ENCODE measurements at places on chromosomes 7 and 10.

GRCh38 chr7:7859411-7859810, 109.2 kb upstream of the GLCCI1 start:
- DNase-seq = no peak

DNA sequence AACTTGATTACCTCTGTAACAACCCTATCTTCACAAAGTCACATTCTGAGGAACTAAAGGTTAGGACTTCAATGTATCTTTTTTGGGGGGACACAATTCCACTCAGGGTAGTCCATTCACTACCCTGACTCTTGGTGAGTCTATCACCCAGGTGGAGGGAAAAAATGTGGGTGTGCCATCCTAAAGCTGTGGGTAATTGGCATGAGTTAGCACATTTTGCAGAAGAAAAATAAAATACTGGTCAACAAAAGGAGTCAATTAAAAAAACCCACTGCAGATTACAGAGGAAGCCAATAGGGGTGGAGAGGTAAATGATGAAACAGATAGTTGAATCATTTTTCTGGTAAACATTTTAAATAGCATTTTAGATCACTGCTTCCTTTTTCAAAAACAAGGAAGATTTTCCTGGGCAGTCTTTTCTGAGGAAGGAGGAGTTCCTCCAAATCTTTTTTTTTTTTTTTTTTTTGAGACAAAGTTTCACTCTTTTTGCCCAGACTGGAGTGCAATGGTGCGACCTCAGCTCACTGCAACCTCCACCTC, 5.1 kb upstream of the BLVRA start:
- no peak for DNase-seq

DNA sequence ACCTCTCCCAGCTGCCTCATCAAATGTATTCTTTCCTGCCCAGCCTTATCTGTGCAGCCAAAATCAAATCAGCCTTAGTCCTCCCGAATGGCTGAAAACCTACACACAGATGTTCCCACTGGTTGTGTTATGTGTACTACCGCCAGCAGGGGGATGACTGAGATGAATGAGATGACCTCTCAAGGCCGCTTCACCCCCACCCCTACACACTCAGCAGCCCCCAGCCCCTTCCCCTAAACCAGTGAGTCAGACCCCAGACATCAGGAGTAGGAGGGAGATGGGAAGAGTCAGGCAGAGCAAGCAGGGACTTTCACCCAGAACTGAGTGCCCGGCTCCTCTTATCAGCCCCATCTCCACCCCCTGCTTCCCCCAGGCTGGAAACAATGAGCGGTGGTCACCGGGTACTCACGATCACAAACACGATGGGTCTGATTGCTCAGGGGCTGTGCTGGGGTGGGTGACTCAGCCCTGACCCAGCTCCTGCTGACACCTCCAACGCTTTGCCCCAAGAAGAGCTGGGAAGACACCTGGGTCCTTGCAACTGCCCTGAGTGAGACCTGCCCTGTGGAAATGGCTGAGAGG, 6.5 kb upstream of the C10orf105 start:
- peak; percentile 77 for DNase-seq

DNA sequence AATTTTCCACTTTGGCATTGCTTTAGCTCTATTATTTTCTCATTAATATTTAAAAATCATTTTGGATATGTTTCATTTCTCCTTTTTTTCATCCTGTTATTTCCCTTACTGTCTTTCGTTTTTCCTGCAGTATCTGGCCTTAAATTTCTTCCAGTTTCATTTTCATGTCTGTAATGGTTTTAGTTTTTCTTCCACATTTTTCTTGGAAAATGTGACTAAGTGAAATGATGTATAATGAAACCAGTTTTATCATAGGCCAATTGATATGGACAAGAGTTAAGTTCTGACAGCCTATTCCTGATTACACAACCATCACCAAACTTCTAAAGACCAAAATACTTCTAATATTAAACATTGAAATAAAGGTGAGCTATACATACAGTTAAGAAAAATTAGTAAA, 158.5 kb downstream of the LHFPL3 start:
- no peak for DNase-seq

DNA sequence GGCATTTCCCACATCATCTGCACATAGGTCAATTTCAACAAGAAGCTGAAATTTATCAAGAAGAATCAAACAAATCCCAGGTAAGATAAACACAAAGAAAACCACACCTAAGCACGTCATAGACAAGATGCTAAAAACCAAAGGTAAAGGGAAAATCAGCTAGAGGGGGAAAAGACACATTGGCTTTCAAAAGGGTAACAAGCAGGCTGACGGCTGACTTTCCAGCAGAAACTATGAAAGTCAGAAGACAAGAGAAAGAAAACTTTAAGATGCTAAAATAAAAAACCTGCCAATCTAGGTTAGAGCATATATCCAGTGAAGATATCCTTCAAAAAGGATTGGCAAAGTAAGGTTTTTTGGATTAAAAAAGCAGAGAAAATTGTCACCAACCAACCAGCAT, 59.9 kb upstream of the RHEB start:
- peak; percentile 24 for DNase-seq

GRCh38 chr7:26616235-26616634, 248.2 kb downstream of the SKAP2 start:
- DNase-seq = no peak

- peak; percentile 16 for DNase-seq
These were observed 1073.0 kb downstream of the XPNPEP1 start for GRCh38 chr10:108850138-108850854.

DNA sequence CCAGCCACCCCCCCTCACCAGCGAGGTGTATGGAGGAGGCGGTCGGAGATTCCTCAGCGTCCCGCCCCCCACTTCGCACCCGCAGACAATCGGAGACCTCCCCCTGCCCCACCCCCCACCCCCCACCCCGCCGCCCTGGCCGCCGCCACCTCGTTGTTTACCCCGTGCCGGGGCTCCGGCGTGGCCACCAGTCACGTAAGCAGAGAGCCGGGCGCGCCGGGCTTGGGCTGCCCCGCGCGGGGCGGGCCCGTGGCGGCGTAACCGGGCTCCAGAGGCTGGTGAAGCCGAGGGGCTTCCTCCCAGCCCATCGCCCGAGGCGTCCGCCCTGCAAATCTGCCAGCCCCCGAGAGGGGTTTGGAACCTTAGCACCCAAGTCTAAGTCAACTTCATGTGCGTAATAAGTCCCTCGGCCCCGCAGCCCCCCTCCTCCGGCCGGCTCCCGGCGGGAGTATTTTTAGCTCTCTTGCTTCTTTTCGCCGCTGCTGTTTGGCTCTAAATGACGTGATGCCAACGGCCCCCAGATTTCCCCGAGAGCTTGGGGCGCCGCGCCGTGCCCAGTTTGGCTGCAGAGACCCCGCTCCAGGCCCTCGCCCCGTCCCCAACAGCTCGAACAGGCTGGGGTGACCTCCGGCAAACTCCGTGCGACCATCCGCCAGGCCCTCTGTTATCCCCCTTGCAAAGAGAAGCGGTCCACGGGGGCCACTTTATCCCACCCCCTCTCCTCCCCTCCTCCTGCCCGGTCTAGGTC, 2.7 kb downstream of the MXI1 start:
- peak; percentile 67 for DNase-seq

DNA sequence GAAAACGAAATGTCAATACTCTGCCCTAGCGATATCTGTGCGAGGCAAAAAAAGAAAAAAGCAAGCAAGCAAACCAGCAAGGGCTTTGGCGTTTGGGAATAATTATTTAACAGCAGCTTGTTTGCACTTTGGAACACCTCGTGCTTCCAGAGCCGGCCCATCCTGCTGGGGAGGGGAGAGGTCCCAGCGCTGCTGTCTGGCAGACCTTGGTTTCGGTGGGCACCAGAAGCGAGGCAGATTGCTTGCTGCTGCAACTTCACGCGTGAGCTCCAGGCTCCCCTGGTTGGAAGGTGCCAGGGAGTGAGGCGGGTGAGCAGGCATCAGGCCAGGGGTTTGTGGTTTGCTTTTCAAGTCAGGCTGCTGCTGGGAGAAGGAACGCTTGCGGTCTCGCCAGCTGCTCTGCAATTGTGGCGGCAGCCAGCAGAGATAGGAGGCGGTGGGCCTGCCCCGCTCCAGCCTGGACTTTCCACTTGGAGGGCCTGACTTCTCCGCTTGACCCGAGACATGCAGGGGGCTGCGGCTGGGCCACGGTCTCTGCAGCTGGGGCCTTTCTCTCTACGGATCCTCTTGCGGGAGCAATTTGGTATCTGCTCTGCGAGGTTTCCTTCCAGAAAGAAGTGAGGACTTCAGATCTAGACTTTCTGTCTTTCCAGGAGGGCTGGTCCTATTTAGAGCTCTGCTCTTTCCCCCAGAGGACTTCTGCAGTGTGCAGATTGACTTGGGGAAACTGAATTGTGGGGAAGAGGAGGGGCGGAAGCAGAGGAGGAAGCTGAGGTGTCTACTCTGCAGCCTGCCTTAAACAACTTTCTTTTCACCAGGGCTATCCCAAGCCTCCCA, 131.4 kb downstream of the PRPF18 start:
- peak; percentile 84 for DNase-seq

GRCh38 chr7:54581511-54581910, 39.3 kb downstream of the VSTM2A start:
- DNase-seq = no peak

DNA sequence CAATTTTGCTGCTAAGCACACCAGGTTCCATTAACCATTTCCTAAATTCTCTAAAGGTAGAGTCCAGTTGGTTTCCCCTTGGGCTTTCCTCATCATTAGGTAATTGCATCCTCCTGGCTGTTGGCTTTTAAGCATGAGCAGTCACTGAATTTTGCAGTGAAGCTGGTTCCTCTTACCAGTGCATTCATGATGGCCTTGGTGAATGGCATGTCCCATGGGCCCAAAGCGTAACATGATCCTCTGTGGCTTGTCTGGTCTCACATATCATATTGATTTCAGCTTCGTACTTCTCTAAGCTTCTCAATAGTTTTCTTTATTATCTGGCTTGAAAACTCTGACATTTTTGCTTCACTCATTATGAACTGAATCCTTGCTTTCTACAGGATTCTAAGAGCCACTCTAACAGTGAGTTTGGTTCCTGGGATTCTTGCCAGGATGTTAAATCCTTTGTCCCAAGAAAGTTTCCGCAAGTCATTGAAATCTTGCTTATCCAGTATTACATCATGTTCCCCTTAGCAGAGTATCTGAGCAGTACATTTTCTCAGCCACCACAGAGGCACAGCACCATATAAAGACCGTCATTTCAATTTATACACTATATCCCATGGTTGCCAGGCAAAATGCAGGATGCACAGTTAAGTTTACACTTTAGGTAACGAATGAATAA, 134.2 kb downstream of the PTN start:
- DNase-seq = peak; percentile 25

- no peak for DNase-seq
These were observed 162.0 kb upstream of the HABP2 start for GRCh38 chr10:113390896-113391295.

DNA sequence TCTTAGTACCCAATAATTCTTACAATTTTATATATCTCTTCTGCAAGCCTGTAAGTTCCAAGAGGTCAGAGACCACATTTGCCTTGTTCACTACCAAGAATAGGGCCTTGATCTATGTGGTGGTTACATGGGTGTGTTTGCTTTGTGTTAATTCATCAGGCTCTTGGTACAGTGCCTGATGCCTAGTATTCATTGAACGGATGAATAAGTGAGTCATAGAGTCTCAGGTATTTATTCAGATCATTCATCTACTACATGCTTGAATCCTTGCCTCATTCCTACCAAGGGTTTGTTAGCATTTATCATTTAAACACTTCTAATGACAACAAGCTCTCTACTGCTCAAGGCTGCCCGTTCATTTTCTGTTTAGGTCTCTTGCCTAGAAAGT, 11.3 kb upstream of the SGPL1 start:
- no peak for DNase-seq

DNA sequence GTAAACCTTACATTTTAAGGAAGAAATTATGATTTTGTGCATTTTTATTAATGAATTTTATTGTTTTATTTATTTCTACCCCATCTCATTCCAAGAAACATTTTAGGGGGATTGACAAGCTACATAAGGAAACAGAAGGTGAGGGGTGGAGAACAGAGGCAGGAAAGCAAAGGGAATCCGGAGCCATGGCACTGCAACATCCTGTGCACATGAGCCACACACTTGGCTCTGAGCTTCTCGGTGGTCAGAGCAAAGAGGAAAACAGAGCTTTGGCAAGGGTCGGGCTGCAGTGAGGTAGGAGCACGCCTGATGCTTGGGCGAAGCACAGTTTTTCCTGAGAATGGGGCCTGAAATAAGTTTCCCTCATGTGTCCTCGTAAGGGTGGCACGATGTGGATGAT, 68.9 kb downstream of the COL13A1 start:
- no peak for DNase-seq

DNA sequence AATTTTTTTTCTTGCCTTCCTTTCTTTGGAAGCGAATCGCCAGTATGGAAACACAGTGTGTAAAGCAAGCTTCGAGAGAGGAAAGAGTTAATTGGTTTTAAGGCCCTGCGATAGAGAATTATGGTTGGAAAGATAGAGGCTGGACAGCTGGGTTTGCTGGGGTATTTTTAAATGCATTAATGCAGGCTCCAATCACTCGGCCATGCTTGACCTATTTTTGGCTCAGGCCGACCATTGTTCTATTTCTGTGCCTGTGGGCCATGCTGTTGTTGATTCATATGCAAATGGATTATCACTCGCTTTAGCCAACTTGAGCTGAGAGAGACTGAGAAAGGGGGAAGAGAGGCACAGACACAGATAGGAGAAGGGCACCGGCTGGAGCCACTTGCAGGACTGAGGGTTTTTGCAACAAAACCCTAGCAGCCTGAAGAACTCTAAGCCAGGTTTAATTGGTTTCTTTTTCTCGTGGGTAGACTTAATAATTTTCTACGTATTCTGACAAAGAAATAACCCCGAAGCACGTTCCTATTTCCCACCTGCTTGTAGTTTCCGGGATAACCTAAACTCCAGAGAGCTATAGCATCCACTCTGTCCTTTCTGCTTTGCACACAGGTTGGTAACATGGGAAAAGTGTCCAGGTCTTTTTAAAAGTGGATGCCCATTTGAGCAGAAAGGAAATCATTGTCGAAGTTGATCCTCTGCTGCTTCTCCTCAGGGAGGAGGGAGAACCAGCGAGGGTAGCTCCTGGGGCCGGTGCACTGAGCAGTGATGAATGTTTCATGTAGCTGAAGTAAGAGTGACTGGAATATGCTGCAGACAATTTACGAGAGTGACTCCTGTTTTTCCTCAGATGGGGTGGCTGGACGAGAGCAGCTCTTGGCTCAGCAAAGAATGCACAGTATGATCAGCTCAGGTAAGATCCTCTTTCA, at the start of gene HDAC9:
Gene HDAC9 (plus strand): TSS at position 338 of the 929 bp plus-strand sequence. CDS start 554 bp downstream, at position 892.
- DNase-seq = peak; percentile 79

DNA sequence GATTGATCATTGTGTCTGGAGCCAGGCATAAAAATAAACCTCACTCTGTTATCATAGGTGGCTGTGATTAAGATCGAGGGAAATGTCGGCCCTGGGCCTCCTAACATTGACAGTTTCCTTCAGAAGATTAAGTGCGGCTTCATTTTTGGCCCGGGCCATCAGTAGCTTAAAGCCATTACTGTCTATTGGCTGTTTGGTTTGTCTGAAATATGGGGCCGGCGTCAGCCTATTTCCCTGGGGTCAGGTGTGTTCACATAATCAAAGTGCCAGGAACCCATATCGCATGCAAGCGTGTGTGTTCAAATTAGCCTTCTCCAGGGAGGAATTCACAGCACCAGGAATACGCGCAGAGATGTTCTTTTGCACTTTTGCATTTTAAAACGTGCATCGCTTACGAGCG, 114.7 kb downstream of the CUX1 start:
- DNase-seq = no peak

DNA sequence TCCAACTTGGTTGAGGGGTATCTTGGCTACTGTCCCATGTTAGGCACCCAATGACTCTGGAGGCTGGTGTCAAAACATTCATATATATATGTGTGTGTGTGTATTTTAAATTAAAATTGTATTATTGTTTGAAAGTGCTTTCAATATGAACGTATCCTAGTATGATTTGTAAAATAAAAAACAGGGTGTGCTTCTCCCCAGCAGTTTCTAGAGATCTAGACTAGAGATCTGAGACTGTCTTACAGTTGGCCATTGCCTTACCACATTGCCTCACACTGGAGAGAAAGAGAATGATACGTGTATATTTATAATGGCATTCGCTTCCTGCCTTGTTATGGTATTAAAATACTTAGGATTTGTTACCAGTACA, 1.2 kb downstream of the BAG3 start:
- DNase-seq = peak; percentile 77

Data from NB4 (cell line).